ENCODE measurements at places on chromosomes 16 and 17.

DNA sequence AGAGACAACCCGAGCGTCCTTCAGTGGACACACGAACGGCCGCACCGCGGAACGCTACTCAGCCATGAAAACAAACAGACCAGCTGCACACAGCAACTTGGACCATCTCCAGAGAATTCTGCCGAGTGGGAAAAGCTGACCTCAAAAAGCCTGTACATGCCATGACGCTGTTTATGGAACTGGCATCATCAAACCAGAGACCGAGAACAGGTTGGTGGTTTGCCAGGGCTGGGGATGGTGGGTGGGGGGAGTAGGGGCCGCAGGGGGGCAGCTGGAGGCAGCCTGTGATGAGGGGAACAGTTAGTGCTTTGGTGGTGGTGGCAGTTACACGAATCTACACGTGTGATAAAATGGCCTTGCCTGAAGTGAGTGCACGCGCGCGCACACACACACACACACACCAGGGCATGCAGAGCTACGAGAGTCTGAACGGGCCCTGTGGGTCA, 169.8 kb downstream of the LAT start:
- DNase-seq: no peak

DNA sequence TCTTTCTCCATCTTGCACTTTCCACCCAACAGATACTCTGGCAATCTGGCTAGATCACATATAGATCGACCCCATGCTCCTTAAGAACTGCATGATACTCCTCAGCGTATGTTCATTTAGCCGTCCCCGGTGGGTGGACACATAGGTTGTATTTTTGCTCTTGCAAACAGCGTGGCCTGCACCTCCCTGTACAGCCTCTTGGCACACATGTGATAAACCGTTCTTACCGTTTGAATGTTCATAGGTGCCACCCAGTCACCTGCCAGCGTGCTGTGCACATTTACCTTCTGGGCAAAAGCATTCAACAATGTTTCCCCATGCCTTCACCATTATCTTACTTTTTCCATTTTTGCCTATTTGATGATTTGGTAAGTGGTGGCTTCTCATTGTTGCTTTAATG, 6.2 kb downstream of the TNP2 start:
- no peak for DNase-seq

GRCh38 chr16:73069581-73070262, 21.8 kb upstream of the ZFHX3 start:
- DNase-seq: no peak

- no peak for DNase-seq
Measured at GRCh38 chr17:12362853-12363455, 302.7 kb upstream of the MYOCD start.

GRCh38 chr17:61318684-61319098, 81.0 kb upstream of the TBX2 start:
- no peak for DNase-seq
